ENCODE measurements at places on chromosomes 3 and 15.

DNA sequence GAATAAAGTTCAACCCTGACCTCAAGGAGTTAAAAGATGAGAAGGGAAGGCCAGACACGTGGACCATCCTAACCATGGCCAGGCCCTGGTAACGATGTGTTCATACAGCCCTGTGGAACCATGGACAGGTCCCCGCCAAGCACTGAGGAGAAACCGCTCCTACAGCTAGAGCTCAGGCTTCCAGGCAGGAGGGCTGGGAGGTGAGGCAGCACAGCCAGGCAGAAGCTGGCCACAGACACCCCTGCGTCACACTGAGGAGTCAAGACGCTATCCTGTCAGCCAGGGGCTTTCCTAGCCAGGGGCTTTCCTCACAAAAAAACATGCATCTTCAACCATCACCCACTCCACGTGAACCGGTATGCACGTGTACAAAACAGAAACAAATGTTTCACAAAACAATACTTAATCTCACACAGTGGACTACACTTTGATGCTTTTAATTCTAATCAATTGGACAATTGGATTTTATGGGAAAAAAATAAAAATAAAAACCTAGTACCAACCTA, 73.2 kb downstream of the TBC1D2B start:
- DNase-seq = no peak

DNA sequence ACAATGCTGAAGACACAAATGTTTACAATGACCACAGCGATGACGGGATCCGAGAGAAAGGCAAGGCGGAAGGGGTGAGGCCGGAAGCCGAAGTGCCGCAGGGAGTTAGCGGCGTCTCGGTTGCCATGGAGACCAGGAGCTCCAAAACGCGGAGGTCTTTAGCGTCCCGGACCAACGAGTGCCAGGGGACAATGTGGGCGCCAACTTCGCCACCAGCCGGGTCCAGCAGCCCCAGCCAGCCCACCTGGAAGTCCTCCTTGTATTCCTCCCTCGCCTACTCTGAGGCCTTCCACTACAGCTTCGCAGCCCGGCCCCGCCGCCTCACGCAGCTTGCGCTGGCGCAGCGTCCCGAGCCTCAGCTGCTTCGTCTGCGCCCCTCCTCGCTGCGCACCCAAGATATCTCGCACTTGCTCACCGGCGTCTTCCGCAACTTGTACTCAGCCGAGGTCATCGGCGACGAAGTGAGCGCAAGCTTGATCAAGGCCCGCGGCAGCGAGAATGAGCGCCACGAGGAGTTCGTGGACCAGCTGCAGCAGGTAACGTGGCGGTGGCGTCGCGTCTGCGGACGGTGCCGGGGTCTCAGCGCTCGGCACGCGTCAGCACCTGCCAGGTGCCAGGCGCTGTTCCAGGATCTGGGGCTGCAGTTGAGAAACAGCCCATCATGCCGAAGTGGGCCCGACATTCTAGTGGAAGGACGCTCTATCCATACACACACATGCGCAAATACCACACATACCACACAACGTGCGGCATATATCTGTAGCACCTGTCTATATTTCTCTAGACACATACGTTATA, at the start of gene DLEC1:
TSS of gene DLEC1 (plus strand) at position 108 of the 798 bp plus-strand sequence. CDS start at position 126, 18 bp downstream.
- DNase-seq = peak; percentile 59

- DNase-seq = no peak
Measured at GRCh38 chr3:132433121-132433520, 15.8 kb downstream of the DNAJC13 start.

DNA sequence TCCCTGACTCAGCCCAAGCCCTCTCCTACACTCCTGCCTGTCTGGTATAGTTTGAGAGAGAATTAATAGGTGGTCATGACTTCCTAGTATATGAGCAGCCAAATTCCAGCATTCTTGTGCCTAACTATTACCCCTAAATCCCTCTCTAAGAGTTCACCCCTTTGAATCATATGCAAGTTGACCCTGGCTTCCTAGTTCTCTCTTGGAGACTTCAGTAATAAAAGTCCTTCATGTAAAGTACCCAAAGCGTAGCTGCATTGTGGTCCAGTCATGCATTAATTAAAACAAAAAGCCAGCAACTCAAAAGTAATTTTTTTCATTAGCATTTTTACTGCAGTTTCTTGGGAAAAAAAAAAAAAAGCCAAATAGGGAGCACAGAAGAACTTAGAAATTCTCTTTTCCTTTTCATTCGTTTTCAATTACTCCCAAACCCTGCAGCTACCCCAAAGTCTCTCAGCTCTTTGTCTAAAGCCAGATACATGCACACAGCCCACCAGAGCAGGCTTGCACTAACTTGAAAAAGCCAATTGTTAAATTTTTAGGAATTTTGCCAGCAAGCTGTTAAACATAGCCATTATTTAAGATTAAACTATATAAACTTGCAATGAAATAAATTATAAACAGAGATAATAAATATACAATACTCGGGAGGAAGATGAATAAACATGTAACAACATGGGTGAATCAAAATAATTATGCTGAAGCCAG, 50.1 kb upstream of the STT3B start:
- no peak for DNase-seq

- no peak for DNase-seq
Measured at GRCh38 chr3:56855856-56856512, 54.2 kb upstream of the ARHGEF3 start.
